ENCODE measurements at places on chromosomes 2 and 18. TPM values are rescaled to one million over a fixed set of nuclear protein-coding genes. Genes with fewer than 3 reads are reported as not detected.

DNA sequence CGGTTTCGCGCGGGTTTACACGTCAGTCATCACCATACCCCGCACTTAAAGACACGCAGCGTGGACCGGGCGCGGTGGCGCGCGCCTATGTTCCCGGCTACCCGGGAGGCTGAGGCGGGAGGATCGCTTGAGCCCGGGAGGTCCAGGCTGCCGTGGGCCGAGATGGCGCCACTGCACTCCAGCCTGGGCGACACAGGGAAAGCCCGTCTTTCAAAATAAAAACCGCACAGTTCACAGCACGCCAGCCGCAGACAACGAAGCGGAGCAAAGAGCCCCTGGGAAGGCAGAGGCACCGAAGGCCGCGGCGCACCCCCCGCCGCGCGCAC lies 328 bp downstream of the DTYMK start:
- H3K4me3 ChIP-seq, result peak overlapping the region; percentile 87
- peaks cover 6% of the 10 kb centered on the region for H3K4me1 ChIP-seq
- peak overlapping the region; percentile 75 for H3K27ac ChIP-seq
- no peaks in the 10 kb centered on the region for H3K27me3 ChIP-seq
- no peak for DNase-seq

DNA sequence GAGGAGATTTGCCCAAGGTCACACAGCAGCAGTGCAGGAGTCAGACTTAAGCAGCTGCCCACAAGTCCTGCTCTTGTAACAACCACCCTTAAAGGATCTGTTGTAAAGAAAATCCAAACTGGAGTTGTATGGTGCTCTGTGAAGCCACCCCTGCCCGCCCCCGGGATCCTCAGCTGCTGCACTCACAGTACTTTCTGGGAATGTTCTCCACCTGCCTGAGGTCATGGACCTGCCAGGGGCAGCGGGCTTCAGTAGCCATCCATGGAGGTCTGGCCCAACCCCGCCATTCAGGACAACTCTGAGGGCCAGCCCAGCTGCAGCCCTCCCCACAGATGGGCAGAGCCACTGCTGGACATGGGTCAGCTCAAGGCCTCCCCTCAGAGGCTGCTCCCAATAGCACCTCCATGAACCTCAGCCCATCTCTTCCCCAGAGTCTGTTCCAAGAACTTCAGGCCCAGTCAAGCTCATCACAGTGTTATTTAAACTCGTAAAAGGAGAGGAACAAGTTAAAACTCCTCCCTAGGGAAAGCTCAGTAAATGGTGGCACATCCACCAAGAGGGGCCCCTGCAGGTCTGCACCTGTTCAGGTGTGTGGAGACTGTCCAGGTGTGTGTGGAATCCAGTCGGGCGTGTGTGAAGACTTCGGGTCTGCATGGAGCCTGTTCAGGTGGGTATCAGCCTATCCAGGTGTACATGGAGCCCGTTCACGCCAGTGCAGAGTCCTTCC lies 39.4 kb upstream of the GPC1 start:
- no peaks in the 10 kb centered on the region for H3K36me3 ChIP-seq
- H3K4me1 ChIP-seq, result no peaks in the 10 kb centered on the region
- no peak overlapping the region for H3K4me3 ChIP-seq
- H3K27ac ChIP-seq, result no peak overlapping the region
- DNase-seq, result peak; percentile 57
- H3K27me3 ChIP-seq, result no peaks in the 10 kb centered on the region

STAT4 gene
- 133 TPM for total RNA-seq

- DNase-seq, result no peak
- peaks cover 5% of the 10 kb centered on the region for H3K4me1 ChIP-seq
- H3K27ac ChIP-seq, result no peak overlapping the region
- no peaks in the 10 kb centered on the region for H3K36me3 ChIP-seq
- peaks cover 9% of the 10 kb centered on the region for H3K27me3 ChIP-seq
Observed at GRCh38 chr18:75656035-75656434, 228.5 kb upstream of the SMIM21 start.

GRCh38 chr2:177908824-177909223 lies 163.8 kb downstream of the PDE11A start:
- peaks cover 2% of the 10 kb centered on the region for H3K27me3 ChIP-seq
- DNase-seq, result no peak
- no peak overlapping the region for H3K27ac ChIP-seq
- H3K4me3 ChIP-seq, result no peak overlapping the region

GRCh38 chr2:191515551-191515950 lies 162.4 kb upstream of the NABP1 start:
- H3K27me3 ChIP-seq, result peaks cover 18% of the 10 kb centered on the region
- H3K4me3 ChIP-seq, result no peak overlapping the region
- no peak for DNase-seq
- H3K36me3 ChIP-seq, result no peaks in the 10 kb centered on the region
- no peak overlapping the region for H3K27ac ChIP-seq

GRCh38 chr2:223109341-223109740 lies 57.4 kb downstream of the KCNE4 start:
- no peaks in the 10 kb centered on the region for H3K27me3 ChIP-seq
- DNase-seq, result no peak
- no peaks in the 10 kb centered on the region for H3K4me1 ChIP-seq

DNA sequence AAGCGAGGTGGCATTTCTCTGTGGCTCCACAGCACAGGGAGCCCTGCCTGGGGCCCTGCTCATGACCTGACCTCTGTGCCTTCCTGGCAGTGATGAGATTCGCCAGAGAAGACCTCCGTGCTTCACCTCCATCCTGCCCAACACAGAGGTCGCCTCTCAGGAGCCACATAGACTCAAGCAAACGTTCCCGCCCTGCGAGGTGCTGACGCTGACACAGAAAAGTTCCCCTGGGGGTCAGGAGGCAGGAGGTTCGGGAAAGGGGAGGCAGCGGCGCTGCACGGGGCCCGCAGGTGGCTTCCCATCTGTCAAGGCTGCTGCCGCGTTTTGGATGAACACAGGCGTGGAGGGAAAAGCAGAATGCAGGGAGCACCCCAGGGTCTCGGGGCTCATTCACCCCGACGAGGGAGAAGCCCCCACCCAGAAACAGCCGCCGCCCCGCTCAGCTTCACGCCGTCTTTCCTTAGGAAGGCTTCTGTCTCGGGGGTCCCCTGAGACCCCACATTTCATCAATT lies 579.6 kb upstream of the SALL3 start:
- H3K27me3 ChIP-seq, result no peaks in the 10 kb centered on the region
- no peaks in the 10 kb centered on the region for H3K36me3 ChIP-seq
- H3K4me1 ChIP-seq, result no peaks in the 10 kb centered on the region
- DNase-seq, result no peak
- no peak overlapping the region for H3K4me3 ChIP-seq

DNA sequence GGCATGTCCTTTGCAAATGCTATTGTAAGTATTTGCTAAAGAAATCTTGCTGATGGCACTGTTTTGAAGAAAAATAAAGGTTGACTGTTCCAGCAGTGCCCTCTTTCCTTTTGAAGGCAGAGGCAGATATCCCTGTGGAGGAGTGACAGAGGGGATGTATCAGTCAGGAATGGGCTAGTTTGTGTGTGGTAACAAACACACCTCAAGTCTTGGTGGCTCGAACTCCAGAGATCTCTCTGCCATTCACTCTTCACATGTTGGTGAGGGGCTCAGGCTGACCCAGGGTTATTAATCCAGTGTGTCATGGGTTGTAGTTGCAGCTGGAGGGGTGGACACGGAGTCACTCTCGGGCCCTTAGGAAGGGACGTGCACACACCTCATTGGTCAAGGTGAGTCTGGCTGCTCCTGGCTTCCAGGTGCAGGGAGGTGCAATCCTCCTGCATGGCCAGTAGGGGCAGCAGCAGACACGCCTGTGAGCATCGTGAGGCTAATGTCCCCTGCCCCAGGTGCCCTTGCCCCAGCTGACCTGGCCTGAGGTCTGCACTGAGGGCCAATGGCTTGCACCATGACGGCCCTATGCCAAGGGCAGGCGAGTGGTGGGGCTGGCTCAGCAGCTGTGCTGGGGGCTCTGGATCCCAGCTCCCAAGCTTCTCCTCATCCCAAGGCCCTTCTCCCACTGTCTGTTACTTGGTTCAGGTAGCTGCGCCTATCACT lies 146.5 kb downstream of the ASB1 start:
- H3K4me1 ChIP-seq, result no peaks in the 10 kb centered on the region
- no peak overlapping the region for H3K27ac ChIP-seq
- H3K27me3 ChIP-seq, result no peaks in the 10 kb centered on the region
- H3K4me3 ChIP-seq, result no peak overlapping the region
- DNase-seq, result no peak
